SHP77 (cell line): ENCODE measurements at places on chromosomes 4 and X.

DNA sequence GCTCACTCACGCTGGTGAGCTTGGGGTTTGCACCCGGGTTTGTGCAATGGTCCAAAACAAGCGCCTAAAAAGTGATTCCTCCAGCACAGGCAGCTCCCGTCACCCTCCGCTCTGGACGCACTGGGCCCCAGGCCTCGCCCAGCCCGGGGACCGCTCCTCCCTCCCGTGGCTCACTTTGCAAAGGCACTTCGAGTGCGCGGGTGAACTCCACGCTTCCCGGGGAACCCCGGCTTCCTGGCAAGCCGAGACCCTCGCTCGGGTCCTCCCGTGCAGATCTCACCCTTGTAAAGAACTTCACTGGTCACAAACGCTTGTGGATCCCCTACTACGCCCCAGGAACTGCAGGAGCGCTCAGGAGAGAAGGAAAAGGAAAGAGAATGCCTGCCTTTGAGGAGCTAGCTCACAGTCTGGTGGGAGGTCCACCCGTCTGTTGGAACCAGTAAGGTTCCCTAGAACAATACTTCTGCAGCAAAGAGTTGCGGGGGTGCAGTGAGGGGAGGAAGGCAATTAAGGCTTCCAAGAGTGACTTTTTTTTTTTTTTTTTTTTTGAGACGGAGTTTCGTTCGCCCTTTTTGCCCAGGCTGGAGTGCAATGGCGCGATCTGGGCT is at the start of gene CTPS2:
Gene CTPS2 (minus strand): TSS at position 122 of the 608 bp plus-strand sequence. CDS start 9,767 bp downstream, outside the sequence.
- DNase-seq: peak; percentile 37

DNA sequence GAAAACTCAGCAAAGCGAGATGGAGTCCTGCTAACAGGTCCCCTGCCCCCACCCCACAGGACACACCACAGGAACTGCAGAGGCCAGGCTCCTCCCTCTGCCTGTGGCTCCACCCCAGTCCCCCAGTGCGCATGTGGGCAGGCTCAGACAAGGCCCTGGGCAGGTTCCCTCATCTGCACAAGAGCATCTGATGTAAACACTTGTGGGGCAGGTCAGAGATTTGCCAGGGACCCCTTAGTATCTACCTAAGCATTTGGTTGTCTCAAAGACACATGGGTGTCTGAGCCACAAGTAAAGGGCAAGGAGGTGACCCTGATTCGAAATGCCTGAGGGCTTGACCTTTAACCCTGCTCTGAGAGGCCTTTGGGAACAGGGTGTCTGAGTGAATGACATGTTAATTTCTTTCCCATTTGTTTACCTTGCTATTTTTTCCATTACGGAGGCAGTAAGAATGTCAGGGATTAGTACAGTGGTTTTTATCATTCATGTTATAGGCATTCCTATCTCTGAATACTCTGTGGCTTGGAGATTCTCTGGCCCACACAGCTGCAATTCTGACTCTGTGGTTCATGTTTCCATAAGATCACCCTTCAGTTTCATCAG is 85.3 kb downstream of the ZNF518B start:
- no peak for DNase-seq

DNA sequence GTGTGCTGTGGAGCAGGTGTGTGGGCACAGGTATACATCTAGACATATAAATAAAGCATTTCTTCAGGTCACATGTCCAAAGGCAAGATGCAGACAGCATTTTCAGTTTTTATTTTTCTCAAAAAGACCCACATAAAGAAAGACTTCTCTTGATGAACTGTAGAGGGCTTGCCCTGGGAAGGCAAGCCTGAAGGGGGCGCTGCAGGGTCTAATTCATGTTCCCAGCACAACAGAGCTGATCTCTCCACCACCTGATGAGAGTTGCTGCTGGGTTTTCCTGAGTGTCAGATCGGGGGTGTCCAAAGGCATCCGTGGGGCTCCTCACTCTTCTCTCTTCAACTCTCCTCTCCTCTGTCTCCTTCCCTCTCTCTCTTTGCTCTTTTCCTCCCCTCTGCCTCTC is 26.6 kb downstream of the ADRA2C start:
- no peak for DNase-seq

DNA sequence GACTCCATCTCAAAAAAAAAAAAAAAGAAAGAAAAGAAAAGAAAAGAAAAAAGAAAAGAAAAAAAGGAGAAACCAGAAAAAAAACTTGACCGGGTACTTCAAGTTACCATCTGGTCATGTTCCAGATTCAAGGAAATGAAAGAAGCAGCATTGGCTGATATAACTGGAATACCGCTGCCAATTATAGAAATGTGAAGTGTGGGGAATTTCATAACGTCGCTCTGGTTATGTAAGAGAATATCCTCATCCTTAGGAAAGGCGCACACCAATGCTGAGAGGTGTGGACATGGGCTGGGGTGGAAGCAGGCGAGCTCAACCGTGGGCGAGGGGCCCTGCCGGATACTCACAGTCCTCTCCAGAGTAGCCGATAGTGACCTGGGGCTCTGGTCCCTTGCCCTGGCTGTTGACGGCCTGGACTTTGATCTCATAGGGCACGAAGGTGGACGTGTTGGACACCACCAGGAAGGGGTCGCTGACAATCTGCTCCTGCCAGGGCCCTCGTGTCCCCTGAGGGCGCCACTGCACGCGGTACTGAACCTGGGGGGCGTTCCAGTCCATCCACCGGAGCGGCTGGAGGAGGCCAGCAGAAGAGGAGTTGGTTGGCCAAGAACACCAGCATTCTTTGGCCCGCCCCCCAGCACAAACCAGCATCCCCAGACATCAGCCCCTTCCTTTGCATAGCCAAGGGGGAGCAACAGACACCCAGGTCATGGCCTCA is 19.5 kb downstream of the L1CAM start:
- DNase-seq: no peak

GRCh38 chr4:53348046-53348445 is 17.8 kb downstream of the SCFD2 start:
- no peak for DNase-seq

- DNase-seq: no peak
These were observed 135.6 kb downstream of the FBXO8 start for GRCh38 chr4:174147863-174148262.

- DNase-seq: no peak
These were observed 235.9 kb upstream of the FMR1 start for GRCh38 chrX:147675819-147676218.

- DNase-seq: no peak
These were observed 27.6 kb downstream of the OPRPN start for GRCh38 chr4:70425306-70425705.

- no peak for DNase-seq
These were observed 275.4 kb downstream of the ARHGAP10 start for GRCh38 chr4:148007314-148007760.

- DNase-seq: no peak
These were observed 11.6 kb upstream of the MND1 start for GRCh38 chr4:153332936-153333335.

- no peak for DNase-seq
These were observed 712.4 kb downstream of the IL1RAPL1 start for GRCh38 chrX:29299684-29300083.

DNA sequence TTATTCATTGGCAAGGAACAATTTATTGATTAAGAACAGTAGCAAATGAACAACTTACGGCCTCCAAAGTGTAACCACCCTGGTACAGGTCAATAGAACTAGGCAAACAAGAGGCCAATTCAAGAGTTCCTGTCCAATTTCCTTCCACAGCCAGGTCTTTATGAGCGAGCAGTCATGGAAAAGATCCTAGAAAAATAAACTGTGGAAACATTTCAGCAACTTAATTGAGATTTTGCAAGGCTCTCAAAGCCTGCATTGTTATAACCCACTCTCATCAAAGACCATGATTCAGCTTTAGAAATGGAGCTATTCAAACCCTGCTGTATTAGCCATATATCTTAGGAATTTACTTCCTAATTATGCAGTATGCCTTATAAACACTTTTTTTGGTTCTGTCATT is 43.6 kb downstream of the UNC5C start:
- no peak for DNase-seq

DNA sequence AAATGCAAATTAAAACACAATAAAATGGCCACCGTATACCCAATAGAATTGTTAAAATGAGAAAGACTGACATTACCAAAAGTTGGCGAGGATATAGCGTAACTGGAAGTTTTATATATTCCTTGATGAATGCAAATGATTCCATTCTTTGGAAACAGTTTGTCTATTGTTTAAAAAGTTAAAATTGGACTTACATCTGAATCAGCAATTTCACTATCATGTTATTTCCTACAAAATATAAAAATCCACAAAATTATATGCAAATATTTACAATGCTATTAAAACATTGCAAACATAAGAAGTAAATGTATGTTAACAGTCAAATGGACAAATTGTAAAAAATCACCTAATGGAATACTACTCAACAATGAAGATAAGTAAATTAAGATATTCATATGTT is 852.2 kb upstream of the NDST4 start:
- no peak for DNase-seq

- no peak for DNase-seq
These were observed 348.1 kb downstream of the RAPGEF2 start for GRCh38 chr4:159451006-159451405.
